ENCODE measurements at places on chromosomes 11 and 22.

DNA sequence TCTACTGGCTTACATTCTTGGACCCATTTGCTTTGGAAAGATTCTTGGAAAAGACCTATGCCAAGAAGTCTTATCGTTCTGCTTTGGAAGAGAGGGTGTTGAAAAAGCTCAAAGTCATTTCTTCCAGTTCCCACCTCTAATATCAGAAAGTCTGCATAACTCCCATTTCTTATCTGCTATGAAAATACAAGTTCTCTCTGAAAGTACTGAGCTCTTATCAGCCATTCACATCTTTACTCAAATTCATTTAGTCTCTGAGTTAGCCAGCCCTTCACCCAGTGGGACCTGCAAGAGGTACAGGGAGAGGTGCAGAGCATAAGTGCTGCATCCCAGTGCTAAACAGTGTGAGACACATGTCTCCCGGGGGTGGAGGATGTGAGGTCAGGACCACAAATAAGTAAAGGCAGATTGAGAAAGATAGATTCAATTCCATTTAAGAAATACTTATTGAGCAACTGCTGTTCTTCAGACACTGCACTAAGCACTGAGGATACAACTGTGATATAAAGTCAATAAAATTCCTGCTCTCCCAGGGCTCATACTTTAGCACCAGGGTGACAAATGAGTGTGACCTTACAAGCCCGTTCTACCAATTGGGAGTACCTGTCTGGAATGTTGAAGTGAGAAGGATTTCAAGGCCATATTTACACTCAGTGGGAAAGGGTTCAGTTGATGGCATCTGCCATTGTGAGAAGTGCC is 76.7 kb downstream of the PISD start:
- DNase-seq = no peak

DNA sequence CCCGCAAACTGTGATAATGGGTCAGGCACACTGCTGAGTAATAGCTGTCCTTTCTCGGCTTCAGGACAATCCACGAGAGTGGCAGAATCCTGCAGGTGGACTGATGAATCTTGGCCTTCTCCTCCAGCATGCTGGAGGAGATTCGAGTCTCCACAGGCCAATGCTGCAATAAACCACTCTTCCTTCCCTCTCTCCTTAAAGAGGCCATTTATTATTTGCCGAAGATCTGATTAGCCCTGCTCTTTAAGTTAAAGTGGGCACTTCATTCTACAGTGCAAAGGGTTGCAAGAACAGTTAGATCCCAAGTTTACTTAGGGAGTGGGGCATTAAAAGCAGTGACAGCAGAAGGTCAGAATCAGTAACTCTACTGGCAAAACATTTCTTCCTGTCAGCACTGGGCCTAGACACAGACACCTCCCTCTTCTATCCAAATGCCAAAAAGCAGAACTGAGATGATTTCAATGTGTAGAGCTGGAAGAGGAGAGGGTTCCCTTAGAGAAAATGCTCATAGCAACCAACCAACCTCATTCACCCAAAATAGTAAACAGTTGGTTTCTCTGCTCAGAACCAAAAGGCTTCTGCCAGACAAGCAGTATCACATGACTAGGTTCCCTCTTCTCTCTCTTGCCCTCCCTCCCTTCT is 121.7 kb downstream of the SGSM3 start:
- DNase-seq = no peak

- DNase-seq = no peak
Observed at GRCh38 chr22:42328784-42329145, 58.3 kb upstream of the TCF20 start.

DNA sequence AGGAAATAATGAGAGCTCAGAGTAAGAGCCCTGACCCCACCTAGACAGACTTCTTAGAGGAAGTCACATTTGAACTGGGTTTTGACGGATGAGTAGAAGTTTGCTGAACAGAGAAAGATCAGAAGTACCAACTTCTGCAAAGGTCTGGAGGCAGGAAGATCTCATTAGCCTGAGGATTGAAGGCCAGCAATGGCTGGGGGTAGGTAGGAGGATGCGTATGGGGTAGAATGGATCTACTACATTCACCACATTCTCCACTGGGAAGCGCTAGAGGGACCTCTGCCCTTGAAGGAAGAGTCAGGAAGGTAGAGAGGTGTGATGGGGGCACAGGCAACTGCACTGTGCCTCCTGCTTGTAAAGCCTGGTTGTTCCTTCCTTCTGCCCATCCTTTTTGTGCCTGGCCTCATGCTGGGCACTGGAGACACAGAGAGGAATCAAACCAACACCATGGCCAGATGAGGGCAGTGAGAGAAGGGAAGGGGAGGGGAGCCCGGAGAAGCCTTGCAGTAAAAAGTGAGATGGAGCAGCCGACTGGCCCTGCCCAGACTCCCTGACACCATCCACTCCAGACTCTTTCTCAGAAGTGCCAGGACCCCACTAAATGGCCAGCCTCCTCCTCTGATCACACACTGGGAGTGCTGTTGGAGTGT is 4.9 kb downstream of the TPBGL start:
- no peak for DNase-seq

DNA sequence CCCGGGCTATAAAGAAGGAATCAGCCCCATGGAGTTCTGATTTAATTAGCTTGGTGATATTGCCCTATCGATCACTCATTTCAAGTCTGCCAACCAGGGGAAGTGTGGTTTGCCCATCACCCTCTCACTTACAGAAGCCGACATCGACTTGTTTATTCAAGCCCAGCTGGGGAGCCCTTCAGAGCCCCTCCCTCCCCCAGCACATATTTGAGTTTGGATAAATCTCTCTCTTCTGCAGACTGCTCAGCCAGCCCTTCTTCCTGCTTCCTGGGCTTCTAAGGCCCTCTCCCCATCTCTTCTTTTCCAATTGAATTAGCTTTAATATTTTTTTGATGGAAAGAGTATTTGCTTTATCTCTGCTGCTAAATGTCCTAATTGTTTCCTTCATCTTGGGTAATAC is 299.0 kb downstream of the MIAT start:
- DNase-seq = no peak

GRCh38 chr11:99535819-99536218 is 515.1 kb downstream of the CNTN5 start:
- DNase-seq = no peak

DNA sequence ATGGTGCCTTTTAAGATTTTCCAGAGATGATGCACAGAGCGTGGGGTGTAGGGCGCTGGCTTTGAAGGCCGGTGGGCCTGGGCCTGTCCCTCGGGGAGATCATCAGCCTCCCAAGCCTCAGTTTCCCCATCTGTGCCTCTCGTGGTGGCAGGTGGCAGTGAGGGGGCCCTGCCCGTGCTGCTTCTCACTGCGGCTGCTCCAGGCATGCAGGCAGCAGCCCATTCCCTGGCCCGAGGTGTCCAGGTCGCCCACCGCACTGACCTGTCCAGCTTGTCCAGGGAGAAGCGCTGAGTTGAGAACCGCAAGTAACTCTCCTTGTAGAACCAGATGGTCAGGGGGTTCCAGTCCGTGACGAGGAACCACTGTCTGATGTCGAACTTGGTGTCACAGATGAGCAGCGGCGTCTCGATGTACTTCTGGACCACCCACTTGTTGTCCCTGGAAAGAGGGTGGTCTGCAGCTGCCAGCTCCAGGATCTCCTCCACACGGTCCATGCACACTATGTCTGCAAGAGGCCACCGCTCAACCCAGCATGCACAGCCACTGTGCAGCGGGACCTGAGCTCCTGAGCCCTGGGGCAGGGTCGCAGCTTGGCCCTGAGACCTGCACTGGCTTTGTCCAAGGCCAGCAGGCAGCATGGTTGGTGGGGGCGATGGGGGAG is 20.5 kb upstream of the IL17REL start:
- no peak for DNase-seq

DNA sequence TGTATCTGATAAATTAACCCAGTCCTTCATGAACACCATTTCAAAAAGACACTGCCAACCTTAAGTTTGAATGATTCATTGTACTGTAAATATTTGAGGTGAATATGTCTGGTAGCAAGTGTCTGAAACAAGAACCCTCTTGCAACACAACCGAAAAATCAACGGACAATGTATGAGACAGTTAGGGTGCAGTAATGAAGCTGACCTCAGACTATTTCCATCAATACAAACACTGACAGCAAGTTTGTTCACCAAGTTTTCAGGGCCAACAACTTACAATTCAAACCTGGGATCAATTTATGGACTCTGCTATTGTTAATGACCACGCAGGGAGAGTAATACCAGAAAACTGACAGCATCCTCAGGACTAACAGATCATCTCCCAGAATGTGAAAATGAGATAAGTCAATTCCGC is 126.3 kb downstream of the CADM1 start:
- DNase-seq = no peak

Data from activated T-cell treated with anti-CD3 and anti-CD28 coated beads for 4 hours (primary cell).